ENCODE measurements at places on chromosomes 5 and 9.

DNA sequence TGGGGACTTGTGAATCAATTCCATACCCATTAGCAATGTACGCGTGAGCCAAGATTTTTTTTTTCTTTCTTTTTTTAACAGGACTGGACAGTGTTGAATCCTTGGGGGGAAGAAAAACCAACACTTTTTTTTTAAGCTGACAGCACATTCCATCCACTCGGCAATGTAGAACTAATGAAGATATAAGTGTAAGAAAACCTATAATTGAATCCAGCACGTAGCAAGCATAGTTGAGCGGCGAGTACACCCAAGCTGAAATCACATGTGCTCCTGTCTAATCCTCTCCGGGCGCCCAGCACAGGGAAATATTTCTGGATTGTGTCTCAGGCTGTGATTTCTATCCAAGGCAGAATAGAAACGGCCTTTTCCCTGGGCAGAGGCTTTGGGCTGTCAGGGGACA, 118.2 kb downstream of the BOD1 start:
- peak; percentile 81 for DNase-seq

DNA sequence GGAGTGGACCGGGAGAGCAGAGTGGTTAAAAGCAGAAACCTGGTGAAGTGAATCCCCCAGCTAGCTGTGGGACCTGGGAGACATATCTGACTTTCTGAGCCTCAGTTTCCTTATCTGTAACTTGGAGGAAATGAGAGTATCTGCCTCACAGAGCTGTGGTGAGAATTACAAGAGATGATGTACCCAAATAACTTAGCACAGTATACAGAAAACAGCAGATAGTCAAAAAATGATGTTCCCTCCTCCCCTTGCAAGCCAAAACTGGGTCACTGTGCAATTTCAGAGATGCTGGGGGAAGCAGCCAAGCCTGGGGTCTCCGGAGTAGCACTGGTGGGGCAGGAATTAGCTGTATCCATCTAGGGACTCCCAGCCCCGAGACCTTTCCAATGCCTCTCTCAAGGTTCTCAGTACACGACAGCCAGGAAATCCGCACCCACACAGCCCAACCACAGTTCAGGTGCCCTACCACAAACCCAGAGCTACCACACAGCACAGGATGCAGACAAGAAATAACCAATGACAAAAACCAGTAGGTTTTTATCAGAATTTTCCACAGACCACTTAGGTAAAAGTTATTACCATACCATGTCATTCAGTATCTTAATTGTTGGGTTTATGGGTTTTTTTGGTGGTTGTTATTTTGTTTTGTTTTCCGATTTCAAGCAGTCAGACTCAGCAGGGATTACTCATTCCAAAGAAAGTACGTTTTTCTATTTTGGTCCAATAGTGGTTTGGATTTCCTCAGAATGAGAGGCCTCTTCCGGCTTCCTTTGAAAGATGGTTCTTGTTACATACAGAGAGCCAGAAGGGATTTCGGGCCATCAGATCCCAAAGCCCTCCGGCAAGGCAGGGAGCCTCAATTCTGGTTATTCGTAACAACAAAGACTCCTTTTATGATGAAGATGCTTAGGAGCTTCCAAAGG, 4.9 kb upstream of the HRH2 start:
- no peak for DNase-seq

DNA sequence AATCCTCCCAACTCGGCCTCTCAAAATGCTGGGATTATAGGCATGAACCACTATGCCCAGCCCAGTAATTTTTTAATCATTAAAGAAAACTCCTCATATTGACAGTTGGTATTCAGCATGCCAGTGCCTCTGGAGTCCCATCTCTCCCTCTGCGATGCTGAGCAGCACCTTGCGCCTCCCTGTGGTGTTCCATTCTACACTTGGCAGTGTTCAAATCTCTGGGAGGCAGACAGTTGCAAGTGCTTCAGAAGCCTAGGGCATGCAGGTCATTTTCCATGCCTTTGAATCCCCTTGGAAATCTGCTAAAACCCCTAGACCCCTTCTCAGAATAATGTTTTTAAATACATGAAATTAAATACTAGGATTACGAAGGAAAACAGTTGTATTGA, 41.3 kb downstream of the GARNL3 start:
- DNase-seq = no peak

GRCh38 chr5:138726848-138727247, 26.4 kb upstream of the CTNNA1 start:
- no peak for DNase-seq

DNA sequence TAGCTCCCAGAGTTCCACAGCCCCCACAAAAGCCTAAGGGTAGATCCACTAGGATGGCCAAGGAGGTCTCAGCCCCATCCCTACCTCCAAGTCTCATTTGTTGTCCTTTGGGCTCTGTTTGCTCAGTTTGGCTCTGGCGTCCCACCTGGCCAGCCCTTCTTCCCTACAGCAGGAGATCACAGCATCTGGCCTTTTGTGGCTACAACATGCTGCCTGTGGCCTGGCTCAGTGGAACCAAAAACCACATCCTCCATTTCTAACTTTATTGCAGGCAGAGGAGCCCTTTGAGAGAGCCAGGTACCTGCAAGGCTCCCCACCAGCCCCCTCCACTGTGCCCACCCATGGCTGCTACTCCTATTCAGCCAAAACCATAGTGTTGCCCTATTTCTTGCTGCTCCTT, 11.4 kb downstream of the JADE2 start:
- no peak for DNase-seq

DNA sequence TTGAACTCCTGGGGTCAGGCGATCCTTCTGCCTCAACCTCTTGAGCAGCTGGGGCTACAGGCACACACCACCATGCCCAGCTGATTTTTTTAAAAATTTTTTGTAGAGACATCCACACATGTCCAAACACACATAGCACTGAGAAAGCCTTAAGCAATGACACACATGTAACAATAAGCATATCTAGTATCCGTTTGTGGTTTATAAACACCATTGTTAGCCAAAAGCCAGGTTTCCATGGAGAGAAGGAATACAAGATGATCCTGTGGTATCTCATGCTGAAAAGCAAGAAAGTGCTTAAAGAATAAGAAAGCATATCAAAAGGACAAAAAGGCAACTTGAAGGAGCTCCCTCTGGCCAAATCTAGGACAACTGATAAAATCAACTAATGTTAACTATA, 29.7 kb upstream of the SLC1A3 start:
- DNase-seq = no peak
